ENCODE measurements at places on chromosomes 3 and 15. TPM values are rescaled to one million over a fixed set of nuclear protein-coding genes. Genes with fewer than 3 reads are reported as not detected.
A peak's percentile ranks its signal among the peaks of the same experiment; 100 is the strongest.

SERPINI1 gene
- total RNA-seq = 1.9 TPM

MUC4 gene
- not detected for total RNA-seq

DNA sequence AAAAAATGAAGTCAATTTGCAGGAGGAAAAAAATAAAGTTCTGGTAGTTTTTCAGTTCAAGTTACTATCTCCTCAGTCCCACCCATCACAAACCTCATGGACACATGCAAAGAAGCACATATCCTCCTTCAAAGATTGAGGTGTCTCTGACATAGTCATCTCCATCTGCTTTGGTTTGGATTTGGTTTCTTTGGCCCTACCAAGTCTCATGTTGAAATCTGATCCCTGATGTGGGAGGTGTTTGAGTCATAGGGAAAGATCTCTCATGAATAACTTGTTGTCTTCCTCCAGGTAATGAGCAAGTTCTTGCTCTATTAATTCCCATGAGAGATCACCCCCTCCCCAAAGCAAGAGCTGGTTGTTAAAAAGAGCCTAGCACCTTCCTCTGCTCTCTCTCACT is 446.8 kb downstream of the IGSF11 start:
- peak; percentile 15 for DNase-seq

SLITRK3 gene
- not detected for total RNA-seq

TMEM158 gene
- 160 TPM for total RNA-seq

SEC61A1 gene
- total RNA-seq = 234 TPM

- no peak for DNase-seq
These were observed 4.8 kb upstream of the CSPG5 start for GRCh38 chr3:47583320-47584075.

GREM1 gene
- total RNA-seq = 68.1 TPM

- DNase-seq = no peak
These were observed 58.4 kb downstream of the IGF2BP2 start for GRCh38 chr3:185766329-185767001.

- DNase-seq = no peak
These were observed 108.1 kb downstream of the PDZRN3 start for GRCh38 chr3:73516631-73517030.

ALDH1L1 gene
- total RNA-seq = not detected

DNA sequence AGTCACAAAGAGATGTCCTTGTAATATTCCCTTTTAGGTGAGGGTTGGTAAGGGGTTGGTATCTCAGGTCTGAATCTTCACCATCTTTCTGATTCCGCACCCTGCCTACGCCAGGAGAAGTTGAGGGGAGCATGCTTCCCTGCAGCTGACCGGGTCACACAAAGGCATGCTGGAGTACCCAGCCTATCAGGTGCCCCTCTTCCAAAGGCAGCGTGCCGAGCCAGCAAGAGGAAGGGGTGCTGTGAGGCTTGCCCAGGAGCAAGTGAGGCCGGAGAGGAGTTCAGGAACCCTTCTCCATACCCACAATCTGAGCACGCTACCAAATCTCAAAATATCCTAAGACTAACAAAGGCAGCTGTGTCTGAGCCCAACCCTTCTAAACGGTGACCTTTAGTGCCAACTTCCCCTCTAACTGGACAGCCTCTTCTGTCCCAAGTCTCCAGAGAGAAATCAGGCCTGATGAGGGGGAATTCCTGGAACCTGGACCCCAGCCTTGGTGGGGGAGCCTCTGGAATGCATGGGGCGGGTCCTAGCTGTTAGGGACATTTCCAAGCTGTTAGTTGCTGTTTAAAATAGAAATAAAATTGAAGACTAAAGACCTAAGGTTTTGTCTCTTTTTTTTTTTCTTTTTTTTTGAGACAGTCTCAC is 19.8 kb downstream of the TYRO3 start:
- no peak for DNase-seq

DNA sequence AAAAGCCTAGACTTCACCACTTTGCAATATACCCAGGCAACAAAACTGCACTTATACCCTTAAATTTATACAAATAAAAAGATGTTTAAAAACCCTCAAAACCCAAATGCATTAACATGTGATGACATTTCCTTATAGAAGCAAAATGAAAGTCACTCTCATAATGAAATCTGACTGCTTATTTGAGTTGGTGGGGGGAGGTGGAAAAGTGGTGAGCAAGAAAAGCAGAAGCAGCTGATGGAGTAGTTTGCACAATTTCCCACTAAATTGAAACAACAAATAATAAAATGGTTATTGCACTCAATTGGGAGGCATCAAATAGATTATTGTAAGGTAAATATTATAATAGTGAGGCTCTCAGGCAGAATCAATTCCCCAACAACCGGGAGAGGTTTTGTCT is 54.0 kb upstream of the GADL1 start:
- DNase-seq = no peak

DNA sequence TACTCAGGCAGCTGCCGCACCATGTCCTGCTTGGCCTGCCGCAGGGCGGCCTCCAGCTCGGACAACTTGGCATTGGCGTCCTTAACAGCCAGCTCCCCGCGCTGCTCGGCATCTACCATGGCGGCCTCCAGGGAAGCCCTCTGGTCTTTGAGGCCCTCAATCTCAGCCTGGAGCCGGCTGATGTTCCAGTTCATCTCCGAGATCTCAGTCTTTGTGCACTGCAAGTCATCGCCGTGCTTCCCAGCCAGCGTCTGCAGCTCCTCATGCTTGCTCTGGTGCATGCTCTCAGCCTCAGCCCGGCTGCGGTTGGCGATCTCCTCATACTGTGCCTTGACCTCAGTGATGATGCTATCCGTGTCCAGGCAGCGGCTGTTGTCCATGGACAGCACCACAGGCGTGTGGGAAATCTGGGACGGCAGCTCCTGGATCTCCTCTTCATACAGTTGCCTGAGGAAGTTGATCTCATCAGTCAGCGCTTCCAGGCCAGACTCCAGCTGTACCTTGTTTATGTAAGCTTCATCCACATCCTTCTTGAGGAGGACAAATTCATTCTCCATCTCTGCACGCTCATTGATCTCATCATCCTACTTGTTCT is 15.5 kb upstream of the PSTPIP1 start:
- DNase-seq = no peak

DNA sequence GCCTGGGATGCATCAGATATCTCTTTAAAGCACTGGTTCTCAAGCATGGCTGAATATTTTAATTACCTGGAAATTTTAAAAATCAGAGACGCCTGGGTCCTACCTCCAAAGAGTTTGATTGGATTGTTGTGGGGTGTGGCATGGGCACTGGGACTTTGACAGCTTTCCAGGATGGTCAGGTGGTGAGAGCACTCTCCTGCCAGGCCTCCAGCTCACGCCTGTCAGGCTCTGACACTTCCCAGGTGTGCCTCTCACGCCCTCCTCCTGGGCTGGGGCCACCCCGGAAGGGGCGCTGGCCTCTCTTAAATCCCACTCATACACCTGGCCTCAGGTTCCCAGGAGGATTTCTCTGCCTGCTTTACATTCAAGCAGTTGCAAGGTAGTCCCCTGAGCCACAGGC is 48.5 kb downstream of the AMOTL2 start:
- DNase-seq = no peak

GRCh38 chr15:60795471-60795870 is 316.5 kb upstream of the ICE2 start:
- no peak for DNase-seq

DNA sequence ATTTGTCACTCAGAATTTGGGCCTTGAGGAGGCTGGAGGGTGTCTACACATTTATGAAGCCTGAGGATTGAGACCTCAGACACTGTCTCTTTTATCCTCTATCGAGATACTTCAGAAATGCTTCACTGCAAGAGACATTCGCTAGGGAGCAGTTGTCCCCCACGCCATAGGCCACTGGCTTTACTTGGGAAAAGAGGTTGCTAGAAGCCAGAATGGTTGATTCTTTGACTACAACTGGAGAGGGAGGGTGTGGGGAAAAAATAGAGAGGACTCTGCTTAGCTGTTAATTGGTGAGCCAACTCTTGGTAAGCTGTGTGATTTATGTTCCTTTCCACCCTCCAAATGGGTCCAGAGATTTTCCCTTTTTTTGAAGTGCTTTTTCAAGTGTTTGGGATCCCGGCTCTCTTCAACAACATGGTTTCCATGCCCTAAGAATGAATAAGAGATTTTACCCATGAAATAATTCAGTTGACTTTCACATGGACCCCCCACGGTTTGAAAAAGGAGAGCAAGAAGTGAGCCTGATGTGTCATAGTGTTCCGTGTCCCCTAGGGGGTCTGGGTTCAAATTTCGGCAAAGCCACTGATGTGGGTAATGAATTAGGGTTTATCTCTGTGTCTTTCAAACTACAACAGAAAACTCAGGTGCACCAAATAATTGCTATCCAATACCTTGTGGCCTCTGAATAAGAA is 2.7 kb downstream of the BOC start:
- DNase-seq = no peak

- no peak for DNase-seq
These were observed 3.3 kb downstream of the WNT7A start for GRCh38 chr3:13876451-13877100.

- DNase-seq = peak; percentile 75
These were observed 73.5 kb upstream of the ABI3BP start for GRCh38 chr3:101066711-101067129.

GRCh38 chr3:98680723-98681122 is 82.4 kb upstream of the ST3GAL6 start:
- DNase-seq = peak; percentile 43

GRCh38 chr3:138442433-138442832 is 8.0 kb downstream of the ESYT3 start:
- peak; percentile 81 for DNase-seq

DNA sequence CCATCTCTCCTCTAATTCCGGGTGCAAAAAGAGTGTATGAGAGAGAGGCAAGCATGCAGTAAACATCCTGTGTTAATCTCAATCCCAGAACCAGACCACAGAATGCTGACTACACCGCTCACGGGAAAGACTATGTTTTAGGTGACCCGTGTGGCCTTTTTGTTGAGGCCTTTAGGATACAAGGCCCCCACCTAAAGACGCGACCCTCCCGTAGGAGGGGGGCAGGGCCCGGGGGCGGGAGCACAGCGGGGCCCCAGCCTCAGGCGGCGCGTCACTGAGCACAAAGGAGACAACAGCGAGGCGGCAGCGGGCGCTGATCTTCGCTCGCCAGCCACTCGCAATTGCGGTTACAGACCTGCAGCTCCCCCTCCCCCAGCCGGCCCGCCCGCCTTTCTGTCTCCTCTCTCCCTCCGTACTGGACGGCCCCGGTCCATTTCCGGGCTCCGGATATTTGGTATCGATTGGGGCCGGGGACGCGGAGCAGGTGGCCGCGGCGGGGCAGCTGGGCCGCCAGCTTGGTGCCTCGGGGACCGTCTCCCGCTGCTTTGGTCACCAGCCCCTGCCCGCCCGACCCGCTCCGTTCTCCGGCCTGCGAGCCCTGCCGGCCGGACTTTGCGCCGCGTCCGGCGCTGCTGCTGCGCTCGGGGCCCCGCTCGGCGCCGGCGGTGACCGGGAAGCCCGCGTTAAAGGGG is at the start of gene CCDC50:
TSS of gene CCDC50 (plus strand) at position 433 of the 692 bp plus-strand sequence. CDS start 281 bp downstream, outside the sequence.
- peak; percentile 81 for DNase-seq

CD200R1 gene
- 0.48 TPM for total RNA-seq

DNA sequence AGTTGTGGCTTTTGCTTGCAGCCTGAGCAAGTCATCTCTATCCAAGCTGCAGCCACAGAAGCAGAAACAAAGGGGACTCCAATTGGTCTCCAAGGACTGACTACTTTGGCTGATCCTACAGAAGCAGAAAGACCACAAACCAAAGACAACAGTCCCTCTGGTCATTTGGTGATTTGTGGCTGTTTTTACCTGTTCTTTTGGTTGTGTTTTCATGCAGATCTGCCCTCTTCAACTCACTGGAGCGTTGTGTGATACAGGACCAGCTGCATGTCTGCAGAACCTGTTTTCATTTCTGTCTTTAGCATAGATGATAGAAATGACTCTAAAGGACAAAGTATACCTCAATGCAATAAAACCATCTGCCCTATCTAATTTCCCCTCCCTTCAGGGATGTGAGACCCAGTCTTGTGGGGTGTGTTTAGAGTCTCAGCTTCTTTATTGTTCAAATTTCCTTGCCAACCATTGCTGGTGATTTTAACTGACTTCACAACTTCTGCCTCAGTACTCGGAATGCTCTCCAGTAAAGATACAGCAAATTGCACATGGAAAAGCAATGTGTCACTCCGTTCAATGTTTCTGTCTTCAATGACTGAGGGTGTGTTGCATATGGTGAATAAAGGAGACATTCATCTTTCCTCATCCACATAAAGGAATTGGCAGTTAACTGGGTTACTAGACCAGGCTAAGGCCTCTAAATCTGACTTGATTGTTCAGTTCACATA is 48.9 kb upstream of the SLC7A14 start:
- DNase-seq = no peak

DNA sequence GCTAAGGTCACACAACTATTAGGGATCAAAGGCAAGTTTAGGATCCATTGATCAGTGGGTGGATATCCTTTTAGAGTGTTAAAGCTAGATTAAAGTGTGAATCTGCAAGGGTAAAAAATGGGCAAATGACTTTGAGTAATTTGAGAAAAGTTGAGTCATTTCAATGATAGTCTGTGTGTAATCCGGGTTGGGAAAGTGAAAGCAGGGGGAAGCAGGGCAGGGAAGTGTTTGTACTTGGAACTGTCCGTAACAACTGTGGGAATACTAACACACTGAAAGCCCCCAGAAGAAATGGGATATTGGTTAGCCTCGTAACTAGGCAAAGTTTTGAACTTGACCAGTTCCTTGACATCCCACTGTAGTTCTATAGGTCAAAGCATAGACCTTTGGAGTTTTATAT is 187.2 kb upstream of the SLITRK3 start:
- no peak for DNase-seq

MTHFS gene
- 45.5 TPM for total RNA-seq

GRCh38 chr3:133868186-133868585 is 27.5 kb downstream of the RAB6B start:
- no peak for DNase-seq

- peak; percentile 37 for DNase-seq
These were observed 570.0 kb upstream of the NR2F2 start for GRCh38 chr15:95760508-95760907.

GRCh38 chr3:8406479-8406878 is 95.1 kb upstream of the LMCD1 start:
- no peak for DNase-seq

DNA sequence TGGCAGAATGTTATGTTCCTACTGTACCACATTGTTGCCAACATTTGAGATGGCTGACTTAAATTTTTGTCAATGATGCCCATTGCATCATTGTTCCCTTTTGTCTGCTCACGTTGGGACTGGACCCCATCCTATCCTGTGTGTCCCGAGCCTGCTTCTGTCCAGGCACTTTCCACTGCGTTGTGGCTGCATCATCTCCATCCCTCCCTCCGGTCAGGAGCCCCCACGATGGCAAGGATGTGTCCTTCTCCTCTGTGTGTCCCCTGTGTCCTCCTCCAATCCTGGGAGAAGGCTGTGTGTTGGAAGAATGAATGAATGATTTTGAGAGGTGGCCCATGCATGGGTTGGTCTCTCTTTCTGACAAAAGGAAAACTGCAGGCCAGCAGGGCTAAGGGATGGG is 19.4 kb upstream of the MRPS22 start:
- DNase-seq = no peak

- DNase-seq = peak; percentile 59
These were observed 29.4 kb downstream of the ABTB1 start for GRCh38 chr3:127702151-127702578.

Data from RPMI7951 (cell line).